ENCODE measurements at places on chromosomes 1 and 21. TPM values are rescaled to one million over a fixed set of nuclear protein-coding genes. Genes with fewer than 3 reads are reported as not detected.
A peak's percentile ranks its signal among the peaks of the same experiment; 100 is the strongest.

- no peak for DNase-seq
These were observed 294.0 kb downstream of the SMYD3 start for GRCh38 chr1:246213036-246213435.

GRCh38 chr1:244291236-244292201 is 160.2 kb downstream of the ADSS2 start:
- no peak for DNase-seq

DNA sequence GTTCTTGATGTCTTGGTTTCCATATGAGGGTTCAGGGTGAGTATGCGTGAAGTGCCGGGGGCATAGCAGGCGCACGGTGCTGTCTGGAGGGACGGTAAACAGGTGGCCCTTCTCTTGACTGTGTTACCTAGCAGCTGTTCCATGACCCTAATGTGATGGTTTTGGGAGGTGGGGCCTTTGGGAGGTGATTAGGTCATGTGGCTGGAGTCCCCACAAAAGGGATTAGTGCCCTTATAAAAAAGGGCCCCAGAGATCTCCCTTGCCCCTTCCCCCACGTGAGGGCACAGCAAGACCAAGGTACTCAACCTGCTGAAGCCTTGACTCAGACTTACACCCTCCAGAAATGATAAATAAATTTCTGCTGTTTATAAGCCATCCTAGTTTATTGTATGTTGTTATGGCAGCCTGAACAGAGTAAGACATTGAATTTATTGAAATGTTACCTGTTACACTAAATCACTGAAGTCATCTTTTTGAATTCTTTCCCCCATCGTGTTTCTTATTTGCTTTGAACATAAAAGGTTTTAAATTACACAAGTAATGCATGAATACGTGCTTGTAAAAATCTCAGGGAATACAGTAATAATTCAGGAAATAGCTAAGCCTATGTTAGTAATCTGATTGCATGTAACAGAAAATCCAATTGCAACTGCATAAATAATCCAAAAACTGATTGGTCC is 15.6 kb downstream of the TRAPPC10 start:
- no peak for DNase-seq

DNA sequence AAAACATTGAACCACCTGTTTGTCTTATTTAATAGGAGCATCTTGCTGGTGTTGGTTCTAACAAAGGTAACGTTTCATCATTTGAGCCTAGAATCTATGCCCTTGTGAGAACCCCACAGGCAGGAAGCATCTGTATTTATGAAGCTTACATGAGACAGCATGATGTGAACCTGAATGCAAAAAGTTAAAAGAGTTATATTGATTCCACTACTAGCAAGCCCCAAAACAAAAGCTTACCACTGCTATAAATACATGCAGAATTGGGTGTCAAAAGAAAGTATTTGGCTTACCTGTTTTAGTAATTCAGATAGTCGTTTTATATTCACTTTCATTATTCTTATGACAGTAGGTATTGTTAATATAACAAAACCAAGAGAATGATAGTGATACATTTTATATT is 301.2 kb upstream of the ADGRL2 start:
- DNase-seq, result no peak

DNA sequence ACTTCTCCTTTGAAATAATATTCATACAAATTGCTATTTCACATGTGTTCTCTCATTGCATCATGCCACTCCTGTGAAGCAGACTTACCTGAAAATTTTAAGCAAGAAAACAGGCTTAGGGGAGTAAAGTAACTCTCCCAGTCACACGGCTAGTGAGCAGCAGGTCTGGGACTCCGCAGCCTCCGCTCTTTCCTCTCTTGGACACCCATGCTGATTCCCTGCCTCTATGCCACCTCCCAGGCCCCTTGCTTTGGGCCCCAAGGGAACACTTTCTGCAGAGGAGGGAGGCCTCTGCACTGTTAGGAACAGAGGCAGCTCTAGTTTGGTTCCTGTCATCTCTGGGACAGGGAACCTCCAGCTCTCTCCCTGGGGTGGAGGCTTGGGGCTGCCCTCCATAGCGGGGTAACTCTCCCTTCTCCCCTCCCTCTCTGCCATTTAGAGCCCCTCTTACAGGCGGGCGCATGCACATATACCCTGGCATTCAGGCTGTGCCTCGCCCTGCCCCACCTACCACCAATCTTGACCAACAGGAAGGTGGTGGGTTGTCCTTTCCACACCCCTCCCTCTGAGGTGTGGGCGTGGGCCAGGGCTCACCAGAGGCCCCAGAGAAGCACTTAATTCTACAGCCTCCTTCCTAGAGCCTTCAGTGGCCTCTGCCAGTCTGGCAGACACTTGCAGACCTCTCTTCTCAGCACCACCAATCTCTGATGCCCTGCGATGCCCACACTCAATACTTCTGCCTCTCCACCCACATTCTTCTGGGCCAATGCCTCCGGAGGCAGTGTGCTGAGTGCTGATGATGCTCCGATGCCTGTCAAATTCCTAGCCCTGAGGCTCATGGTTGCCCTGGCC is at the start of gene RXFP4:
RXFP4 (plus strand) TSS at position 646 of the 852 bp plus-strand sequence; CDS start at position 718, 72 bp downstream.
- DNase-seq, result peak; percentile 68

GRCh38 chr21:44347911-44348451 is 5.4 kb upstream of the TRPM2 start:
- no peak for DNase-seq

DNA sequence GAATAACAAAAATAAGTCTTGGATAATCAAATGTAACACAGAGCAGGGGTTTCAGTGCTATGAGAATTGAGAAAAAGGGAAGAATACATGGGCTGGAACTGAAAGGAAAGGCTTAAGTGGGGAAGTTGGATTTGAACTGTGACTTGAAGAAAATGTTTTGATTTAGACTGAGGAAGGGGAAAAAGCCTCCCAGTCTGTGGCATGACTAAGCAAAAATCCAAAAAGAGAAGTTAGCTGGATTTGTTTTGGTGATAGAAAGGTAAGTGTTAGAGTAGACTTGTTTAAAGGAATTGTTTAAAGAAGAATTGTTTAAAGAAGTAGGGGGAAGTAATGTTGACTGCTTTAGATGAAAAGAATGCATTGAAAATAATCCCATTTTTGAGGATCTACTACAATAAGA is 46.0 kb downstream of the KCNK2 start:
- no peak for DNase-seq

DNA sequence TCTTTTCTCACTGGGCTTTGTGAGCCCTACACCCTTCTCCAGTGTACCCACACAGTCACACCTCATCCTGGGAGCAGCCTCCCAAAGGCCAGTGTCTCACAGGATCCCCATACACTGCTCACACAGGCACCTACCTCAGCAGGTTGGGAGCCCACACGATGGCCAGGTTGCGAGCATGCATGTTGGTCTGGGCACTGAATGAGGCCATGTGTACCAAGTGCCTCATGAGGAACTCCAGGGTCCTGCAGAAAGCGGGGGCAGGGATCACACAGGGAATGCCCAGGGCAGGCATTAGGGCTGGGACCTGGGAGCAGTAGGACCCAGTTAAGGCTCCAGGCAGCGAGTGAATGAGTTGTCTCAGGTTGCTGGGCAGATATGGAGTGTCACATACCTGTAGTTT is 8.5 kb upstream of the USF1 start:
- DNase-seq, result no peak

DNA sequence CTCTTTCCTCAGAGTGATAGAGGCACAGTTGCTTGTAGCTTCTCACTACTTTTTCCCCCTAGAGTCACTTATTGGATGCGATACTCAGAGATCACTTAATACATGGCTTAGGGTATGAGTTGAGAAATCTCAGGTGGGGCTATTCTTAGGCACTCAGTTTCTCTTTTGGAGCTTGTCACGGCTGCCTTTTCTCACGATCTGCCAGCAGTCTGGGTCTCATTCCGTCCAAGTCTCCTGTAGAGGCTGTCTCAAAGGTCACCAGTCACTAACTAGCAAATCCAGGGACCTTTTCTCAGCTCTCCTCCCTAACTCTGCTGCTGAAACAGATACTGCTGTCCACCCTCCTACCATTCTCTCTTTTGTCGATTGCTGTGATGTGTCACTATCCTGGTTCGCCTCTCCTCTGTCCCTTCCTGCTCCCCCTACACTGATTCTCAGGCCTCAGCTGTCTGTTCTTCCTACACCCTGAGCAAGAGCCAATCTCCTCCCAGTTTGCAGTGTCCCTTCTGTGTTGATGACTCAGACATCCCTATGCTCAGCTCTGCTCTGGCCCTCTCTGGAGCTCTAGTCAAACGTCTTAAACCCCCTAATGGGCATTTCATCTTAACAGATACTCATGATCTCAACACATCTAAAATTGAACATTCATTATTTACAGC is 12.4 kb downstream of the ATP1A2 start:
- no peak for DNase-seq

The IFT25 gene
- 53.4 TPM for total RNA-seq

The CFHR1 gene
- not detected for total RNA-seq

The SLAMF9 gene
- not detected for total RNA-seq

The CLEC20A gene
- total RNA-seq, result 0.61 TPM

The DCST2 gene
- total RNA-seq, result 1.5 TPM

The RNASEL gene
- 2.1 TPM for total RNA-seq

The LCE3E gene
- total RNA-seq, result not detected

The CA6 gene
- not detected for total RNA-seq

The C1orf87 gene
- not detected for total RNA-seq

The FAM163A gene
- total RNA-seq, result not detected

The DNAI4 gene
- total RNA-seq, result 12.5 TPM

The OR6Y1 gene
- not detected for total RNA-seq

The SMPDL3B gene
- total RNA-seq, result 13.4 TPM

Data from endodermal cell (in vitro differentiated cells).